Activated CD4-positive, alpha-beta T cell treated with anti-CD3 and anti-CD28 coated beads, Interleukin-2, amount 10 ng/mL, durations not matched to agents 7 days and 5 days (primary cell): ENCODE measurements at places on chromosomes 7 and 10.

DNA sequence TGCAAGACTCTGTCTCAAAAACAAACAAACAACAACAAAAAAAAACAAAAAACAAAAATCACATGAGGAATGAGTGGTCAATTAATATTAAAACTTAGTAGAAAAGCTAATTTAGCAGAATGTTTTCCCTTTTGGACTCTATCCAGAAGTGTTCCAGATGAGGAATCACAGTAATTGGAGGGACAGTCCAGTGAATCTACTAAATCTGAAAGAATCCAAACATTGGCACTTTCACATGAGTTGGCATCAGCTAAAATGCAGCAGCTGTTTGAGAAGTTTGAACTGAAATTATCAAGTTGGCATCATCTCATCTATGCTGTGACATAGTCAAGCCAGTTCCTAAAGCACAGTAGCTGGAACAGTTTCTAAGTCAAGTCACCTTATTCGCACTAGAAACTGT lies 367.8 kb downstream of the PPP1R3A start:
- DNase-seq, result no peak

- no peak for DNase-seq
These were observed 160.5 kb upstream of the GHITM start for GRCh38 chr10:83978681-83979383.

DNA sequence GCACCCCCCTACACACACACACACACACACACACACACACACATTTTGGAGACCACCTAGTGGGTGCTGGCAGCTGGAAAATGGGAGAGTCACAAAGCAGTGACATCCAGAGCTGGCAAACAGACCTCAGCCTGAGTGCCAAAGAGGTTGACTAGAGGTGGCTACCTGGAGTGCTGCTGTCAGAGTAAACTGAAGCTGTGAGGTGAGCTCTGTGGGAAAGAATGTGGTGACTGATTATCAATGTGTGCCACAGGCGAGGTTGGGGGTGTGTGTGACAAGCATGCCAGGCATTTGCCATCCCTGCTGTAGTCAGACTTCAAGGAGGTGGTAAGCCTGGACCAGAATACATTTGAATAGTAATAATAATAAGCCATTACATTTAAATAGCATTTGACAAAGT lies 120.6 kb downstream of the SLIT1 start:
- DNase-seq, result no peak

DNA sequence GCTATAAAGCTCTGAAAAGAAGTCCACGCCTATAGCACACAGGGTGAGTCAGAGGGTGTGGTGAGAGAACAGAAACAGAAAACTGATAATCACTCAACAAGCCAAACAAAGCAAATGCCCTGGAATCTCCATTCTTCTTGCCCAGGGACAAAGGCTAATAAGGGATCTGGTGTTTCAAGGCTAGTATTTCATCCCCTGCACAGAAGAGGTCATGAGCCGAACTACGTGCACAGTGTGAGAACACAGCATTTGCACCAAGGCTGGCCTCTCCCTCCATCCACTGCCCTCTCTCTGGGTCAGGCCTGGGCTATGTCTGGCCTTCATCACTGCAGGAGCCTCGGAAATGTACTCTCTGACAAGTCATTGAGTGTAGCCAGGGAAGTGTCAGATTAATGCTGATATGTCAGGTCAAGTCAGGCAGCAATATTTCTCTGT lies 42.7 kb downstream of the PRR15 start:
- no peak for DNase-seq

DNA sequence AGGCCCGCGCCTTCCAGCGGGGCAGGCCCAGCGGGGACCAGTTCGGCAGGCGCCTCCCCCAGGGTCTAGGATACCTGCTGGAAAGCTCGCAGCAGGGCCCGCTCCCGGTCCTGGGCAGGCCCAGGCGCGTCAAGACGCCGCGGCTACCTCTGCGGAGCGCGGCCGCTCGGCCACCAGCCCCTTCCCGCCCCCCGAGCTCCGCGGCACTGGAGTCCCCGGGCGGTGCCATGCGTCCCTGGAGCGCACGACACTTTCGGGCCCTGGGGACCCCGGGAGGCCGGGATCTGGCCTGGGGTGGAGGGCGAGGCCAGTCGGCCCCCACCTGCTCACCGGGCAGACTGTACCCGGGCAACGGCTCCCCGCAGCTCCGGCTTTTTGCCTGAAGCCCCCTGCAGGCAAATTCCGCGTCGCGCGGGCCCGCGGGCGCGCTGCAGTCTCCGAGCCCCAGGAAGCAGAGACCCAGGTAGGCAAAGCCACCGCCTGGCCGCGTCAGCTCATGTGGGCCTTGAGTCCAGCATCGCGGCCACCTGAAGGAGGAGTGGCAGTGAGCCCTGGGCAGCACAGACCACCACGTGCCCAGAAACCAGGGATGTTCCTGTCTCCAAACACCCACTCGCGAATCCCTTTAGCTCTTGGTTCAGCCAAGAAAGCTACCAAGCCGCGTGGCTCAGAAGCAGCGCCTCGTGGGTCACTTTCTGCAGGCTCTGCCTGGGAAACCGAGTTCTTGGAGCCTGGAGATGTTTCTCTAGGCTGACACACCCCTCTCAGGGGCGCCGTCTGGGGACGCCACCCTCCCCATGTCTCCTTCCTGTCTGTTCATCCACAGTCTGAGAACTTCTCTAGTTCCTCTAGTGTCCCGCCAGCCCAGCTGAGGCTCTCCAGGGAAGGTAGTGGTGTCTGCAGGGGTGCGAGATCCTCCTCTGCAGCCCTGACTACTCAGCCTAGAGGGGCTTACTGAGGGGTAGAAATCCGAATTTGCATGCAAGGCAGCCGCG lies 46.1 kb upstream of the APBB1IP start:
- DNase-seq, result no peak

- no peak for DNase-seq
These were observed 162.6 kb upstream of the AKR1E2 start for GRCh38 chr10:4663162-4663992.

- no peak for DNase-seq
These were observed 148.3 kb downstream of the CTTNBP2 start for GRCh38 chr7:117724898-117725297.

- DNase-seq, result peak; percentile 15
These were observed 461 bp upstream of the FIGNL1 start for GRCh38 chr7:50450590-50451032.

GRCh38 chr10:72389014-72389413 lies 34.3 kb upstream of the DNAJB12 start:
- DNase-seq, result no peak

DNA sequence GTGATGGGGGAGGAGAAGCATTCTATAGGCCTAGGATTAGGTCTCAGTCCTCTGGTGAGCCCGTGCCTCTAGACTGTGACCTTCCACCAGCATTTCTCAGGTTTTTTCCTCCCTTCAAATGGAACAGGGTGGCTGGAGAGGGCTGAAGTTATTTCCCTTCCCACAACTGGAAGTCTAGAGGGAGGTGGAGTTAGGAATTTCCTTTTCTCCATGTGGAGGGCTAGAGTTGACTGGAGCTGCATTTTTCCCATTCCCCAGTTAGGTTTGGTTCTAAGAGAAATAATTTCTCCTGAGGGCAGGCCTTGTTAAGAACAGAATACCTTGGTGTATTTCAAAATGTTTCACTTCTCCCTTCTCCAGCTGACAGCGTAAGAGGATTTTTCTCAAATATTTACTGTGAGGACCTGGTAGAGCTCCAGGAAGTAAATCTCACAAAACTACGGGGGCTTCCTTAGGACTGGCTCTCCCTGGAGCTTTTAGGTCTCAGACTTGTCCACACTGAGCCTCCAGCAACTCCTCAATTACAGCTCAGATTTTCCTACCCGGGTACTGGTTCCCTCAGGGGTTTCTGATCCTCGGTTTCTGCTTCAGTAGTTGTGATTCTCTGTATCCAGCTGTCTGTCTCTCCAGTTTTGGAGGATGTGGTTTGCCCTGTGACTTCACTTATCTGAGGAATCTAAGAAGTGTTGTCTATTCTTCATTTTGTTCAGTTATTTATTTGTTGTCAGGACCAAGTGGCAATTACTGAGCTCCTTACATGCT lies 6.0 kb upstream of the REEP3 start:
- peak; percentile 37 for DNase-seq

GRCh38 chr10:49056356-49056755 lies 59.0 kb downstream of the VSTM4 start:
- DNase-seq, result no peak

DNA sequence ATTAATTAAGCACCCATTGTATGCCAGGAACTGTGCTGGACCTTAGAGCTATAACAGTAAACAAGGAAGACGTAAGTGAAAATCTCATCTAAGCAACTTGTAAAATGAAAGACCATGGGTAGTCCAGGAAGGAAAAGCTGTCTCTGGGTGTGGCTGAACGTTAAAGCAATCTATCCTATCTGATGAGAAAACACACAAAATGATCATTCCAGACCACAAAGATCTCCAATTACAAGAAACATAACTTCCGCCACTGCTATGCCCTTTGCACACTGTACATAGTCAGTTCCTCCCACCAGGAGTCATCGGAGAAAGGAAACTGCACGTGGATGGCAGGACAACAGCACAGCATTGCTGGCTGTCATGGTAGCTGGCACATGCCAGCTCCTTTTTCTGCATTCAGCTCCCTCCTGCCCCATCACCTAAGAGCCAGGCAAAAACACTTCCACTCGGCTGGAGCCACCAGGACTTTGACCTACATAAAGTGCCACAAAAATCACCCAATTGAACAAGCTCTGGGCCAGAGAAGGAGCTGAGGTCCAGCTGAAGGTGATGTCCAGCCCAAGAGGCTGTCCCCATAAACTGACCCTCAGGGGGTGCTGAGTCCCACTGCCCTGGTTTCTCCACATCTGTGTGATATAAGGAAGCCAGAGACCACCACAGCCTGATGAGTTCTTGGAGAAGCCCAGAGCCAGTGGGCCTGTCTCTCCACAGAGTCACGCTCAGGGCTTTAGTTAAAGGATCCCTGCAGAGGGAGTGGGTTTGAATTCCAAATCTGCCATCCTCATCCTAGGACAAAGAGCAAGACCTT lies 56.4 kb downstream of the STEAP1B start:
- DNase-seq, result no peak

DNA sequence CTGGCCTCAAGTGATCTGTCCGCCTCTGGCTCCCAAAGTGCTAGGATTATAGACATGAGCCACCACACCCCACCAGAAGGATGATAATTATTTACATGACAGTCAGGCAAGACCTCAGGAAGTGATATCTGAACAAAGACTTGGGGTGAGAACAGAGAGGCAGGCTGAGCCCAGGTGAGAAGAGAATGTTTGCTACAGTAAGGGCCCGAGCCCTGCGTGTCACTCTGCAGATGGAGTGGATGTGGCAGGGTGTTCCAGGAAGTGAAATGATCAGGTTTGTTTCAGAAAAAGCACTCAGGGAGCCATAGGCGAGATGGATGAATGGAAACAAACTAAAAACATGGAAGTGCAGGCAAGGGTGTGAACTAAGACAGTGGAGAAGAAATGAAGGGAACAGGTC lies 22.2 kb downstream of the SFMBT2 start:
- peak; percentile 54 for DNase-seq

GRCh38 chr10:107809889-107810288 lies 645.4 kb upstream of the SORCS1 start:
- DNase-seq, result no peak

- DNase-seq, result no peak
These were observed 4.1 kb downstream of the SPAM1 start for GRCh38 chr7:123929107-123929506.
